ENCODE measurements at places on chromosomes 3 and 15.

DNA sequence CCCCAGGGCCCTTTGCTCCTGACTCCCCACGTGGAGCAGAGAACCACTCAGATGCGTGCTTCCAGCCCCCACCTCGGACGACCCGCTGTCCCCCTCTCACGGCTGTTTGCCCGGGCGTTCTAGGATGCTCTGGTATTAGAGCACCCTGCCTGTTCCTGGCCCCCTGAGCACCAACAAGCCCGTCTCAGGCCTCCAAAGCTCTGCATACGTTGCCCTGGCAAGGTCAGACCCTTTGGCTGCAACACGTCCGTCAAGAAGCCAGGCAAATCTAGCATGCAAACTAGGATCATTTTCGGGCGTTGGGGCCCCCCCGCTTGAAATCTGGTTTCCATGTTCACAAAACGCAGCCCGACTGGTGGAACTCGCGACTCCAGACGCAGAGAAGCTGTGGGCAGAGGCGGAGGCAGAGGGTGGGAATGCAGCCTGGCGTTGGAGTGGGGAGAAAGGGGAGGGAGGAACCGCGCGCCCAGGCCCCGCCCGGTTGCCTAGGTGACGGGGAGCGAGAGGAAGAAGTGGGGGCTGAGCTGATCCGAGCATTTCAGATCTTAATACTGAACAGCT, 86.2 kb upstream of the PIAS1 start:
- DNase-seq, result peak; percentile 91

DNA sequence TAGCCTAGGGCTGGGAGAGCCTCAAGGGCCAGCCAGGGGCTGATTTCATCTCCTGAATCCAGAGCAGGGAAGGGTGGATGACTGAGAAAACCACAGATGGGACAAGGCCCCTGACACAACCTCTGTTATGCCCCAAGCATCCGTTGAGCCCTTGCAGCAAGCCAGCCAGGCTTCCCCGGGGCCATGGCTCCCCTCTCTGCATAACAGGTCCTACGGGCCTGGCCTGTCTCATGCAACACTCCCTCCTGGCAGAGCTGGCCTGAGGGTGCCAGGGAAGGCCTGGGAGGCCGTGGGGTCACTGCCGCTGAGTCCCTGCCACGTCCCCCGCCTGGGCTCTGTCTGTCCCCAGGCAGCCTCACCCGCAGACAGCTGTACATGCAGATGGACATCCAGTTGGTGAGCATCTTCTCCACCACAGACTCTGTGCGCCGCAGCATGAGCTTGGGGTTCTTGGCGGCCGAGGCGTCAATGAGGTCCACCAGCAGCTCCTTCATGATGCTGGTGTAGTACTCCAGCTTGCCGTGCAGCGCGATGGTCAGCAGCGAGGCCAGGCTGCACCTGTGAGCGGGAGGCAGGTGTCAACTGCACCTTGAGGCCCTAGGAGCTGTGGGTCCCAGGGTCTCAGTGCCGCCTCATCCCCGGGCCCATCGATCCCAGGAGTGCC, 22.1 kb downstream of the H1-8 start:
- no peak for DNase-seq

- DNase-seq, result peak; percentile 67
Measured at GRCh38 chr3:183427876-183428446, 458 bp downstream of the MCF2L2 start.

DNA sequence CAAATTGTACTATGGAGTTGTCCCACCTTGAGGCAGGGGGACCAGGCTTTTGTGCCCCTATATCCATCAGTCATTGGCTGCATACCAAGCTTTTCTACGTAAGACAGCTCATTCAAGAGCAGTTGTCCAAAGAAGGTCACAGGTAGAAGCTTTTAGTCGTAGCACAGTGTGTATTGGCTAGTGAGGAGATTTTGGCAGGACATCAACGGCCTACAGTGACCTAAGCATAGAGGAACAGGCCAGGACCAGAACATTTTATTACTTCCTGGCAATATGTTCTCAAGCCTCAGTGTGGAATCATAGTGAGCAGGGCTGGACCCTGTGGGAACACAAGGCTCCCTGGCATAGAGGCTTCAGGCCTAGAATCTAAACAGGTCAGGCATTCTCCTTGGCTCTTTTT, 105.4 kb upstream of the ANKRD28 start:
- no peak for DNase-seq

GRCh38 chr3:56200251-56200650, 268.0 kb downstream of the ERC2 start:
- no peak for DNase-seq

DNA sequence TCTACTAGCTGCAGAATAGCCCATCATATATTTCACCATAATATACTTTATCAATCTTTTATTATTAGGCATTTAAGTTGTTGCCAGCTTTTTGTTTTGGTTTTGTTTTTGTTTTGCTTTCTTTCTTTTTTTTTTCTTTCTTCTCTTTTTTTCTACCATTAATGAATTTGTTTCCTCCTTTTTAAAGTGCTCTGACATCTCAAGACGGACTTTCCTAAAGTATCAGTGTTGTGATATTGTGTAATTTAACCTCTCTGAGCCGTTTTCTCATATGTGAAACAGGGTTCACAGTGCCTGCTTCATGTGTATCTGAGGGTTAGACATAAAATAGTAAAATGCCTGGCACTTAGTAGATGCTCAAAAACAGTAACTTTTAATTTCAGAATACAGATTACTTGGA, 109.5 kb upstream of the IL12A start:
- no peak for DNase-seq

GRCh38 chr15:80152896-80153876, at the start of gene FAH:
FAH (plus strand) TSS chr15:80152999; CDS start chr15:80153055, 56 bp downstream.
- peak; percentile 24 for DNase-seq

GRCh38 chr3:188788621-188789081, 383.1 kb upstream of the TPRG1 start:
- DNase-seq, result no peak

DNA sequence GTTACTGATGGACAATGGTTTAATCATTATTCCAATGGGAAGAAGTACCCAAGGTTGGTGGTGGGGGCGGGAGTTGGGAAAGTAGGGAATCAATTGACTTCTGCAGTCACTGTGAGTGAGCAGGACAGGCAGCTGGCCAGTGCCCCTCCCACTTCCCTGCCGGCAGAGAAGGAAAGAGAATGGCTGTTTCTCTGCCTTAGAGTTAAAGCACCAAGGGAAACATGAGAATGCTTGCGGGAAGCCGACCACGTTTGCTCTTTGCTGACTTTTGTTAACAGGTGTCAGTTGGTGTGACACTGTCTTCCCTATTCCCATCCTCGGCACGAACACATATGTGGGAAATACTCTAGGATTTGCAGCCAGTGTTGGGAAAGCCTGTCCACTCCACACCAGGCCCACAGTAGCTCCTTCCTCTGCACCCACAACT, 33.5 kb upstream of the MFSD1 start:
- peak; percentile 45 for DNase-seq

DNA sequence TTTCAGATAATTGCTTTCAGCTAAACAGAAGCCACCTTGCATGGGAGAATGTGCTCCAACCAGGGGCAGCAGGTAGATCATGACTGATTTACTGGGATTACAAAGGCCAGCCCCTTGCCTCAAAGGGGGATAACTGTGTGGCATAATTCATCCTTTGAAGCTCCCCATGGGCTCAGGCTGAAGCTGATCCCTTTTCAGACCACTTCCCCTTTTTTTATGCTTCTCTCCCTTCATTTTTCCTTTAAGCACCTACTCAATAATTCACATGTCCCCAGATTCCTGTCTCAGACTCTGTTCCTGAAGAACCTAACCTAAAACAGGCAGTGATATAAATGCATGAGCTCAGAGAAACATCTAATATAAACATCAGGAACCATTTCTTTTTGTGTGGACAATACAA, 8.2 kb upstream of the MYRIP start:
- DNase-seq, result no peak

GRCh38 chr3:103048068-103048722, 613.4 kb downstream of the ZPLD1 start:
- no peak for DNase-seq

GRCh38 chr15:27426805-27427204, 455.8 kb downstream of the GABRG3 start:
- DNase-seq, result no peak

GRCh38 chr15:34314491-34315490, 22.8 kb downstream of the SLC12A6 start:
- DNase-seq, result no peak

DNA sequence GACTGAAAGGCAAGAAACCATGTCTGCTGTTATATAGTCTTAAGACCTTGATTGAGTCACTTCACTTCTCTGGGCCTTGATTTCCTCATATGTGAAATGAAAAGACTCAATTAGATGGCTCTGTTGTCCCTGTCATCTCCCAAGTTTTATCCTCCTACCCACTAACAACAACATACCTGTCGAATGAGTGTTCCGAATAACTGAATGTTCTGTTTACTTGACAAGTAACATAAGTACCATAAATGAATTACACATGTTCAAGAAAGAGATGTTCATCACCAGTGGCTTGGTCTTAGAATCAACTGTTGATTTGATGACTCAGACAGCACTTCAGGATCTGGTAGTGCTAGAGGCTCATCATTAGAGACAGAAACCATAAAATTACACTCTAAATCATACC, 311.7 kb downstream of the VPS13C start:
- no peak for DNase-seq

GRCh38 chr3:138118612-138119422, 3.4 kb upstream of the DZIP1L start:
- DNase-seq, result peak; percentile 82

- no peak for DNase-seq
Measured at GRCh38 chr3:122493296-122493695, 21.4 kb downstream of the KPNA1 start.

DNA sequence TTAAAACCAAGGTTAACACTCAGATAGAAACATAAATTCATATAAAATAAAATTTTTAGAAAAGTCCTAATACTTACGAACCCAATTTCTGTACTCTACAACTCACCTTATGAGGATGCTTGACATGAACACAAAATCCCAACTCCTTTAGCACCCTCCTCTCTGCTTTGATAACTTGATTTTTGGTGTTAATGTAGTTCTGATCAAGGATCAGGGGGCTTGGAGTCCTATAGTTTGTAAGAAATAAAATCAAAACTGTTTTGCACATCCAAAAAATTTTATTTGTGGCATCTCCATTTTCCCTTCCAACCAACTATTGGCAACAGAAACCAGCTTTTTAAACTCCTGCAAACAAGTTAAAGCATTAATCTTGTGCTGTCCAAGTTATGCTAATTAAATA, 7.0 kb downstream of the CCNL1 start:
- no peak for DNase-seq

DNA sequence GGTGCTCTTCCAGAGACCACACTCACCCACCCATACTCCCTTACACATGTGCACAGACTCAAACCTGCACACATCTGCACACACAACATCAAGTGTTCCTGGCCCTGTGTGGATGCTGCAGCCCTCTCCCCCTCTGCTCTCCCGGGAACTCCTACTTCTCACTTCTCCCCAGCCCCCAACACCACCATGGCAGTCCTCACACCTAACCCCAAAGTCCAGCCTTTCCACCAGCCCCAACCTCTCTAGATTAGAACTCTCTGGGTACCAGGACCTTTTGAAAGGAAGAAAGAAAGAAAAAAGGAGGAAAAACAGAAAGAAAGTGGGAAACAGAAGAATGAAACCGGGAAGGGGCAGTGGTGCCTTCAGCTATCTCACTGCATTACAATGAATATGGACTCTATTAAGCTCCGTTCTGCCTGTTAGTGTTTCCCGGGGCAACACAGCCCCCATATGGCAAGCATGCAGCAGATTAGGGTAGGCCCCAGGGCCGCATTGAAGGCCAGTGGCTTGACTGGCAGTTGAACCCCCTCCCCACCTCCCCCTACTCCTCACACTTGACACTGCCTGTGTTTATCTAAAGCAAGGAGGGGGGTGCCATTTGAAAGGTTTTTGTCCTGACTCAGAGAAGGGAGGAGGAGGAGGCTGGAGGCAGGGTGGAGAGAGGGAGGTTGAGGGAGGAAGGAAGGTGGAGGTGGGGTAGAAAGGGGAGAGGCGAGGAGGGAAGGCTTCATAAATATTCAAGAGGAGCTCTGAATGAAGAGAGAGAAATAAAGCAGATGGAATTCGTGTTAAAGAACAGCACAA, 30.1 kb downstream of the BOC start:
- DNase-seq, result peak; percentile 63

DNA sequence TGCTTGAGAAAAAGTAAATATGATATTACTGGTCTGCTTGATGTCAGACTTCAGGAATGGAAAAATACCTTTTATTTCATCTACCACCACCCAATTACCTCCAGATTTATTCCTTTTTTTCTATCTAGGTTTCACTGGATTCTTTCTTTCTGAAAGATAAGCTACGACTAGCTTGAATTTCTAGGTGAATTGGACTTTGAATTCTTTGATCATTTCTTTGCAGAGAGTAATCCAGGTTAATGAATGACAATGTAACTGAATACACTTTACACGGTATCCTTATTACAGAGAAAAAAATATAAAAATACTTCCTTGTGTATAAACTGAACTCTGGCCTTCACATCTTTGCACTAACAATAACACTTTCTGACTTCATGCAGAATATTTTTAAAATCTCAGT, 59.5 kb upstream of the TRPC1 start:
- no peak for DNase-seq

DNA sequence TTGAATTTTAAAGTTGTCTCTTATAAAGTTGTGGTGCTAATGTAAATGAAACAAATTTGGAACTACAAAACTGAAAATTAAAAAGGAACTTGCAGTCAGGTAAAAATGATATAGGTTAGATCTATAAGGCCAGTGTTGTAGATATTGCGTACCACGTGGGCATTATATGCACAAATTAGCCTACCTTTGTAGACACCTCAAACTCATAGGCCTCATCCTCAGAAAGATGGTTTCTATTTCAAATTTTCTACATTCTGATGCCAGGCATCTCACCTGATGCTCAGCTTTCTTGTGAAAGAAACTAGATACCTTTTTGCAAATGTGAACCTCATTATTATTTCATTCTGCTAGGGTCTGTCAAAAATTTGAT, 25.6 kb downstream of the TMEM207 start:
- no peak for DNase-seq

DNA sequence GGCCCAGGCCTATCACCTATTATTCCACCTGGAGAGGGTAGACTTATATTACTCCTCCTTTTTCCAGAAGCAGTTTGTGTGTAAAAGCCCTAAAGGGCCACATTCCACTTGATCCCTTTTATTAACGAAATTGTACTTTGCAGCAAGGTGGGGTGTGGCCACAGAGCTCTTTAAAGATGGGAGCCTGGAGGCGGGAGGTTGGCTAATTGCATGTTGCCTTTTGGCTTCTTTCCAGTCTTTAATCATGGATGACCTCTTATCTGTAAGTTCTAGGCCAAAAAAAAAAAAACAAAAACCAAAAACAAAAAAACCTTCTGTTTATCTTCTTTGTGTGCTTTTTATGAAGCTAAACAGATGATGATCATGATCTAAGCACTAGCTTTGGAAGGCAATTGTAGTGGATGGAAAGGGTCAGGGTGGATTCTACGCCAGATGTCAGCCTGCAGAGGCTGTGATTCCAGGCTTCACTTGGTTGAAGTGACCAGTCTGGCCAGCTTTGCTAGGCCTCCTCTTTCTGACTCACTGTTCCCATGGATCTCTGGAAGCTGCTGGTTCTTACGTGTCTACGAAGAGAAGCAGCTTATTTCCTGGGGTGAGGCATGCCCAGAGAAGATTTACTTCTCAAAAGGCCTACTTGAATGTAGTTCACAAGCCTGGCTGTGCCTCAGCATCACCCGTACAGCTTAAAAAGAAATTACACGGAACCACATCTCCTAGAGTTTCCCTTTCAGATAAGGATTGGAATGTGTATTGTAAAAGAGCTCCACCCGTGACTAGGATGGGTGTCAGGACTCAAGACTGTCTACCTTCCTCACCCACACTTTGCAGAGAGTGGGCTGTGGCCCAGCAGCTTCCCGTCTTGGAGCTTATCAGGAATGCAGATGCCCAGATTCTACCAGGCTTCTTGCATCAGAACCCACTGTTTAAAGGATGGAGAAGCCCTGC, 330.9 kb upstream of the C2CD4B start:
- no peak for DNase-seq
